ENCODE measurements at places on chromosomes 5 and 9.
A peak's percentile ranks its signal among the peaks of the same experiment; 100 is the strongest.

DNA sequence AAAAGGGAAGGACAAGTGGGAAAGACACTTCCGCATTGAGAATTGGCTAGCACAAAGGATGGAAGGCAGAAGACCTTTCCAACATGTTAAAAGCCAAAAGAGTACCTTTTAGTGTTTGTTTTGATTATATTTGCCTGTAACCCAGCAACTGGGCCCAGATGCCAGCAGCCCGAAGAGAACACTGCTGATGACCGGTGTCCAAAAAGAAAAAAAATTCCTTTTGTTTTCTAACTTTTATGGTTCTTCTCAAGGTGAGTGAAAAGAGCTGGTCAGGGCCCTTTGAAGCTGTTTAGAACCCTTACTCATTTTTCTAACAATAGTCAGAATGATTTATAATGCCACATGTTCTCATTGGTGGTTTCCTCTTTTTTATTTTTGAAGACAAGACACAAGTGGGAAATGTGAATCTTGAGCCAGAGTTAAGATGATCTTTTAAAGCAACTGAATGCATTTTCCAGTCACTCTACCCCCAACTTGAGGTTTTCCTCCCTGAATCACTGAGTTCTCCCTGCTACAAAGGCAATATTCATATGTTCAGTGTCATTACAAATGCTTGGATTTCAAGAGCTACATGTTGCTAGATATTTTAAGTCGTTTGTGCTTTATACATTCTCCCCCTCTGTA lies 32.3 kb upstream of the ZNF462 start:
- no peak for DNase-seq

- DNase-seq, result no peak
Observed at GRCh38 chr5:10675177-10675700, 85.8 kb downstream of the DAP start.

- DNase-seq, result no peak
Observed at GRCh38 chr9:92385477-92385876, 18.9 kb downstream of the OGN start.

GRCh38 chr5:55492449-55492848 lies 42.3 kb downstream of the PLPP1 start:
- DNase-seq, result no peak

DNA sequence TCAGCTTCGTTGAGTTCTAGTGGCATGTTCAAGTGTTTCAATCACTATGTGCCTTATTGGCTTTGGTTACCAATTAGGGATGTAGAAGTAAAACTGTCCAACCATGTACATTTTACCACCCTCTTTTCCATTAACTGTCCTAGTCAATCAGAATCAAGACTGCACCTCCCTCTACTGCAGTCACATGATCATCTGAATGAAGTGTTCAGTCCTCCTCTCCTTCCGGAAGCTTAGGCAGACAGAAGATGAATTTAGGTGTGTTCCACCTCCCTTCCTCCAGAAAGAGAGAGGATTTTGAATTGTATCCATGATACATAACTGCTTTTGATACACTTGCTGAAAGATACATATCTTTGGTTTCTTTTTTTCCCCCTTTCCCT lies 133.7 kb downstream of the ERCC6L2 start:
- DNase-seq, result no peak

- DNase-seq, result no peak
Observed at GRCh38 chr9:112012026-112012902, 115.7 kb downstream of the UGCG start.

- no peak for DNase-seq
Observed at GRCh38 chr5:4375640-4376039, 764.5 kb upstream of the ADAMTS16 start.

GRCh38 chr5:173729079-173729765 lies 112.8 kb upstream of the BOD1 start:
- DNase-seq, result no peak

GRCh38 chr9:116700882-116701865 lies 14.1 kb downstream of the TRIM32 start:
- no peak for DNase-seq

- DNase-seq, result peak; percentile 52
Observed at GRCh38 chr9:83060556-83060955, 2.4 kb downstream of the RASEF start.

GRCh38 chr5:2751592-2752021 lies at the start of gene IRX2:
Gene IRX2 (minus strand): TSS chr5:2751677. CDS start chr5:2751413, 264 bp downstream.
- peak; percentile 81 for DNase-seq

DNA sequence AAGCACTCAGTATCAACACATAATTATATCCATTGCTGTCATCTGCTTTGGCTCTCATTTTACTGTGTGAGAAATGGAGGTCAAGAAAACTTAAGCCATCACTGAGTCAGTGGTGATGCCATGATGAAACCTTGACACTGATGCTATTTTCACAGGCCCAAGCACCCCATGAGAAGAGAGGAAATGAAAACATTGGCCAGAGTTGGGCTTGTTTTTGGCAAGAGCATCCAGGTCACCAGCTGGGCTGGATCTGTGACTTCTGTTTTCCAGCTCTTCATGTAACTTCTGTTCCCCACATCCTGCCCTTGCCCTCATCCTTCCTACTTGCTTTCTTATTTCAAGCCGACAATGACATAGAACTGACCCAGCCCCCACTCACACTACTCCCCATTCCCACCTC lies 10.0 kb downstream of the LCP2 start:
- DNase-seq, result no peak

- DNase-seq, result no peak
Observed at GRCh38 chr5:142386137-142387023, 61.6 kb upstream of the SPRY4 start.

GRCh38 chr5:119745976-119746375 lies 116.6 kb downstream of the FAM170A start:
- DNase-seq, result no peak

DNA sequence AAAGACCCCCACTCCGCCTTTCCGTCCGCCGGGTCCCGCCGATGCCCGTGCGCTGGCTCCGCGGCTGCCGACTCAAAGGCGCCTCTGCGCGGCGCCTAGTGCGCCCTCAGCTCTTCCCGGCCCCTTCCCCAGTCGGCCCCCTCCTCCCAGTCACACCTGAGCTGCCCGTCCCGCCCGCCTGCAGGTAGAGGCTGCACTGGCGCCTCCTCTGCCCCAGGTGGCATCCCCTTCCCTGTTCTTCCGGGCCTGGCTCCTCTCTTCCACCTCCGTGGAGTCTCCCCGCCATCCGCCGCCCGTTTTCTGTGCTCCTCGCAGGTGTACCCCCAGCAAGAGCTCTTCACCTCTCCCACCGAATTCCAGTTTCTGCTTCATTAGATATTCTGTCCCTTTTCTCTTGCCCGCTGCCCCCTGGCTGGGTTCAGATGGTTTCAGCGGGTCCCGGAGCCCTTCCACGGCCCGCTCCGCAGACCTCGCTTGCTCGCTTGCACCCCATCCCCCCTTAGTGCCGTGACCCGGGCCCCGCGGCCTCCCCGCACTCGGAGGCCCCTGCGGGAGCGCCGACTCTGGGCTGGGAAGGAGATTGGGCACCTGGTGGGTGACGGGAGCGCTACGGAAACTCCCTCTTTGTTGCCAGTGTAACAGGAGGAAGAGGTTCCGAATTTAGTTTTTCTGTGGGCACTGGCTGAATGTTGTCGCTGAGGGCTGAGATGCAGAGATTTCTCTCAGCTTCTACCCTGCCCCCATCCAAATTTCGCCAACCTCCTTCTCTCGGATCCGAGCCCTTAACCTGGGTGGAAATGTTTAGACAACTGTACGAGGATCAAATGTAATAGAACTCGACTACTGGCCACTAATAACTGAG lies 809 bp downstream of the SLC44A1 start:
- peak; percentile 67 for DNase-seq

All from retina (tissue), 1 donor.